T-helper 2 cell treated with Interferon-gamma antibody and Interleukin-4, amounts not matched to agents 5 μg/mL and 100 μg/mL, for 36 hours (primary cell): ENCODE measurements at places on chromosomes 6 and 20.
A peak's percentile ranks its signal among the peaks of the same experiment; 100 is the strongest.

DNA sequence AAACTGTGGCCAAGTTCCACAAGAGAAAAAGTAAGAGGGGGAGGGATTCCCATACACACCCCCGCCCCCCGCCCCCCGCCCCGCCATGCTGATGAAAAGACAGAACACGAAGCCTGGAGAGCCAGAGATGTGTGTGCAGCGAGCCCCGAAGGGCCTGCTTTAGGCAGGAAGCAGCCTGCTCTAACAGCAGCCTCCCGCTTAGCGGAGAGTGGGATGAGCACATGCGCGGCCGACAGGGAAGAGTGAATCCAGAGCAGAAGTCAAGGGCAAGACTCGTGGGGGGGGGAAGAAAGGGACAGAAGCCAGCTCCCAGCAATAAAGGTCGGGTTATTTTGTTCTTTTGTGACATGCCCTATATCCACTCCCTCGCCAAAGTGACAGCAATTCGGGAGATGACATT lies 67.2 kb upstream of the PTGIS start:
- DNase-seq, result no peak

DNA sequence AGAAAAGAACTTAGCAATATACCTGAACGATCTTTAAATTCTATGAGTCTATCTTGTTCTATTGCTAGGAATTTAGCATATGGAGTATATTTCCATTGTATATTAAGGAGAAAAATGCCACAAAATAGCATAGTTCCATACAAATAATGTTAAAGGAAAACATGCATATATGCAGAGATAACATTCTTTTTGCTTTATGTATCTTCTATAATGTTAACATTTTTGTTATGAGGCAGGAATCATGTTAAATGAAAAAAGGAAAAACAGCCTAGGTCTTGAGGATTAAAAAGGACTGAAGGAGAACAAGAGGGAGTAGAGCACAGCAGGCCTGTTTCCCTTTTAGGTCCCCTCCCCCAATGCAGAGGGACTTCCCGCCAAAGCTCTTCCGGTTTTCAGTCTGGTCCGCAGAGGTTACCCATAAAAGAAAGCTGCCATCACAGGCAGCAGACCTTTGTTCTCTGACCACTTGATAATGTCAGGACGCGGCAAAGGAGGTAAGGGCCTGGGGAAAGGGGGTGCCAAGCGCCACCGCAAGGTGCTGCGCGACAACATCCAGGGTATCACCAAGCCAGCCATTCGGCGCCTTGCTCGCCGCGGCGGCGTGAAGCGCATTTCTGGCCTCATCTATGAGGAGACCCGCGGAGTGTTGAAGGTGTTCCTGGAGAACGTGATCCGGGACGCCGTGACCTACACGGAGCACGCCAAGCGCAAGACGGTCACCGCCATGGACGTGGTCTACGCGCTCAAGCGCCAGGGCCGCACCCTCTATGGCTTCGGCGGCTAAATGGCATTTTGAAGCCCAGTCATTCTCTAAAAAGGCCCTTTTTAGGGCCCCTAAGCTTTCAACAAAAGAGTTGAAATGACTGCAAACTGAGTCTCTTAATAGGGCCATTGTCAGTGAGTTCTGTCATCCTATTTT lies 108.4 kb upstream of the PRSS16 start:
- peak; percentile 77 for DNase-seq

GRCh38 chr6:110589865-110590513 lies 113.6 kb upstream of the SLC22A16 start:
- DNase-seq, result peak; percentile 12

- DNase-seq, result no peak
Measured at GRCh38 chr20:17859002-17859615, 109.5 kb downstream of the SNX5 start.

- peak; percentile 31 for DNase-seq
Measured at GRCh38 chr6:12289365-12289919, 719 bp upstream of the EDN1 start.

DNA sequence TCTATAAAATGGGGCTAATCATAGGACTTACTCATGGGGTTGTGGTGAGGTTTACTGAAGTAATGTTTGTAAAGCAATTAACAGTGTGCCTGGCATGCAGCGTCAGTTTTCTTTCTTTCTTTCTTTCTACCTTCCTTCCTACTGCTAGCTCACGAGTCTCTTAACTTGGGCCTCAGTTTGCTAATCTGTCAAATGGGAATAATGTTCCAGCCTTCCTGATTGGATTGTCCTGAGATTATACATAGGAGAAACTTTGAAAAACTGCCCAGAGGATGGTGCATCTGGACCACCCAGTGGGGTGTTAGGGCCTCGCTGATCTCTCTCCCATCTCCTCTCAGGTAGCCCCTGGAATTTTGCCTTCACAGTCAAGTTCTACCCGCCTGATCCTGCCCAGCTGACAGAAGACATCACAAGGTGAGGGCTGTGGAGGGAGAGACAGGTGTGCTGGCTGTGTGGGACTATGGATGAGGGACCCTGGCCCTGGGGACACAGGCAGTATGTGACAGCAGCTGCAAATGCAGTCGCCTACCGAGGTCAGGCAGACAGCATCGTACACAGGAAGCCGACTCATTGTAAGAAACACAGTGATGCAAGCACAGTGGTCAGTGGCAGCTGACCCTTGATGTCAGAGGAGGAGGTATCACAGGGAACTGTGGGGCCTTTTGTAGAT lies 27.5 kb downstream of the EPB41L1 start:
- no peak for DNase-seq
